Esophagus (tissue), 2 donors: ENCODE measurements at places on chromosomes 1 and 21. TPM values are rescaled to one million over a fixed set of nuclear protein-coding genes. Genes with fewer than 3 reads are reported as not detected.

The MANEAL gene
- 3.4 TPM for polyA plus RNA-seq

The MX1 gene
- polyA plus RNA-seq = 17.3 TPM

The OR2T11 gene
- polyA plus RNA-seq = not detected

The GJA8 gene
- not detected for polyA plus RNA-seq

The DNAI4 gene
- 0.36 TPM for polyA plus RNA-seq

The IFI44 gene
- 20.0 TPM for polyA plus RNA-seq

The APCS gene
- polyA plus RNA-seq = not detected

The NIT1 gene
- polyA plus RNA-seq = 28.5 TPM

The SERTAD4 gene
- 3.0 TPM for polyA plus RNA-seq

The SLAMF1 gene
- polyA plus RNA-seq = 0.29 TPM

The LORICRIN gene
- not detected for polyA plus RNA-seq

The CELA2A gene
- not detected for polyA plus RNA-seq

The C1orf115 gene
- polyA plus RNA-seq = 2.6 TPM

The ATAD3C gene
- 1.8 TPM for polyA plus RNA-seq

The NHLH2 gene
- 1.3 TPM for polyA plus RNA-seq

The LIN28A gene
- polyA plus RNA-seq = not detected

The OR2L13 gene
- polyA plus RNA-seq = not detected

The HSF2BP gene
- 0.28 TPM for polyA plus RNA-seq

The ACTN2 gene
- polyA plus RNA-seq = 0.75 TPM

The FCGR2B gene
- 1.6 TPM for polyA plus RNA-seq

The HPCAL4 gene
- polyA plus RNA-seq = 0.04 TPM

The UBL4B gene
- not detected for polyA plus RNA-seq

The EDARADD gene
- polyA plus RNA-seq = 2.0 TPM

The GJC2 gene
- polyA plus RNA-seq = 0.64 TPM
